SK-N-SH (cell line): ENCODE measurements at places on chromosomes 4 and X.

DNA sequence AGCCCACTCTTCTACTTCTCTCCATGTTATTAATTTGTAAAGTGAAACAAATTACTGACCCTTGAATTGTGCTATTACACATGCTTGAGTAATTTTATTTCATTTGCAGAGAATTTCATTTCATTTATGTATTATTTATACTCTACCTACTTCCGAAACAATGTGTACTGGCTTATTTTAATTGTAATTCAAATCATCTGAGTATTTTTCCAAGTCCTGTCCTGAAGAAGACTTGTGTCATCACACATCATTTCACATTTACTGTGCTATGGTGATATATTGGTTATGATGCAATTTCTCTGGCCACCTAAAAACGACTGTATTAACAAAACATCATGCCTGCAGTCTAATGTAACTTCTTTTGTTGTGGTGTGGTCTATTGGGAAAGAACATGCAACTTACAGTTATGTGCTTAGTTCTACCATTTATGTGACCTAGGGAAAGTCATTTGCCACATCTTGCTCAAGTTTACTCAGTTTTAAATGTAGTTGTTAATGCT lies 384.5 kb downstream of the RPA4 start:
- no peak for DNase-seq

DNA sequence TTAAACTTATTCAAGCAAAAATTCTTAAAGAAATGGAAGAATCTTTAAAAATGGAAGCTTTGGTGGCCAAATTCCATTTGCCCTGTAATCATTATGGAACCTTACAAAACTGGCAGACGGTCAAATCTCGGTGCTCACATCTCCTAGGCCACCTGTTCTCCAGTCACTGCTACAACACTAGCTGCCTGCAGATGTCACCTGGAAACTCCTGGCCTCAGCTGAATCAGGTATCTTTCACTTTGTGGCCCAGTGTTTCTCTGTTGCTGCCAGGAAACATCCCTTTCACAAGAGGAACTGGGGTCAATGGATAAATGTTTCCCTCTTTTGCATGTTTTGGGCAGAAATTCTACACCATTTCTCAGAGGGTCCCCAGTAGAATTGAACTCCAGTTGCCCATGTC lies 4.2 kb upstream of the CXCL3 start:
- DNase-seq: no peak

DNA sequence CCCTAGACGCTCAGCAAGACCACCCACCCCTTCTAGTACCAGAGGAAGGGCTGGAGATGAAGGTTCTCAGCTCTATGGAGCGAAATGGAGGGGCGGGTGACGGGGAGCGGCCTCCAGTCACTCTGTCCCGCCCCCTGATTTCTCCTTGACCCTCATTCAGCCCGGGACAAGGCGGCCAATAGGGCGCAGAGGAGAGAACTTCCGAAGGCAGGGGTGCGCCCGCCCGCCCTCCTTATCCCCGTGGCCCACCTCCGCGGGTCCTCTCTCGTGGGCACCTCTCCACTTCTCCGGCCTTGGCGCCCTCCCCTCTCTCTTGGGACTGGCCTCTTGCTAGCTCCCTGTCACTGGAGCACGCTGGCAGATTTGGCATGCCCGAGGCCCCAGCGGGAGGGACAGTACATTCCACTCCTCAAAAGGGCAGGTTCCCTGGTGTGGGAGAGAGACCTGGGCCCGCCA lies 1.1 kb upstream of the SEPTIN6 start:
- peak; percentile 26 for DNase-seq

- DNase-seq: no peak
Measured at GRCh38 chrX:22097012-22097694, 65.0 kb downstream of the PHEX start.

- DNase-seq: no peak
Measured at GRCh38 chr4:28082686-28083390, 1222.2 kb downstream of the STIM2 start.

DNA sequence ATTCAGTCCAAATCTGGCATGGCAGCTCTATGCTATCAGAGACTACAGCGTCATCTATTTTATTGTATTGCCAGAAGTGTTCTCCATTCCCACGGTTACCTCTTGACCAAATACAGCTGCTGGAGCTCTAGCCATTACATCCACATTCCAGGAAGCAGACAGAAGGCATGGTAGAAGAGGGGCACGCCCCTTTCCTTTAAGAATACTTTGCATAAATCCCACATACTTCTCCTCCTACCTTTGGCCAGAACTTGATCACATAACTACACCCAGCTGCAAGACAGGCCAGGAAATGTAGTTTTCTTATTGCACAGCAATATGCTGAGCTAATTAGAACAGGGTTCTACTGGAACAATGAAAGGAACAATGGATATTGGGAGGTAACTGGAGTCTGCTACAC lies 14.9 kb downstream of the SLC9A7 start:
- DNase-seq: no peak

GRCh38 chr4:89897867-89898266 lies 3.2 kb downstream of the MMRN1 start:
- DNase-seq: no peak
